ENCODE measurements at places on chromosomes 11 and 22.

GRCh38 chr11:92636543-92637188 is 332.8 kb upstream of the MTNR1B start:
- no peak for DNase-seq

DNA sequence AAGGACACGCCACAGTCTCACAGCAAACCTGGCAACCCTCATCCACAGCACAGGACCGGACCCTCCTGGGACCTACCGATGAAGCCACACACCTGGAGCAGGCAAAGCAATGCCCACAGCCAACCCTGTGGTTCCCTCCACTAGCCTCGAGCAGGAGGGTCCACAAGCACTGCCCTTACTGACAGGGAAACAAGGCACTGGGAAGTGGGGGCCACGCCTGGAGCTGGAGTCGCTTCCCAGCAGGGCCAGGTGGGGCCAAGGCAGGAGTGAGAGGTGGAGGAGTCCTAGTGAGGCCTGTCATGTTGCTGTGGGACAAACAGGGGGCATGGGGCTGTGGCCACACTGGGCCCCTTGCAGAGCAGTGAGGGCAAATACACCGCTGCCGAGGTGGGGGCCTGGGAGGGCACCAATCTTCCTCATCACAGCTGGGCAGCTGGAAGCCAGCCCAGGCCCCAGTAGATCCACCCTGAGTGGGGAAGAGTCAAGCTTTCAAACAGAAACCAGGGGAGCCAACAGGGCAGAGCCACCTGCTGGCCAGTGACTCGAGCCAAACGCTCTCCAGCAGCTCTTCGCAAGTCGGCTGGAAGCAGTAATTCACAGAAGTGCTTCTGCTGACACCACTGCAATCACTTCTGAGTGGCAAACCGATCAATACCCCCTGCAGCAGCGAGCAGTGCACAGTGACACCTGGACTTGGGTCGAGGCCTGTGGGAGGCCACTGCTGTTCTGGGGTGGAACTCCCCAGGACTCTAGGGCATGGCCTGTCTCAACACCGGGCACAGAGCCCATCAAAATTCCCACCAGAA is 13.7 kb downstream of the SULT4A1 start:
- DNase-seq = no peak

DNA sequence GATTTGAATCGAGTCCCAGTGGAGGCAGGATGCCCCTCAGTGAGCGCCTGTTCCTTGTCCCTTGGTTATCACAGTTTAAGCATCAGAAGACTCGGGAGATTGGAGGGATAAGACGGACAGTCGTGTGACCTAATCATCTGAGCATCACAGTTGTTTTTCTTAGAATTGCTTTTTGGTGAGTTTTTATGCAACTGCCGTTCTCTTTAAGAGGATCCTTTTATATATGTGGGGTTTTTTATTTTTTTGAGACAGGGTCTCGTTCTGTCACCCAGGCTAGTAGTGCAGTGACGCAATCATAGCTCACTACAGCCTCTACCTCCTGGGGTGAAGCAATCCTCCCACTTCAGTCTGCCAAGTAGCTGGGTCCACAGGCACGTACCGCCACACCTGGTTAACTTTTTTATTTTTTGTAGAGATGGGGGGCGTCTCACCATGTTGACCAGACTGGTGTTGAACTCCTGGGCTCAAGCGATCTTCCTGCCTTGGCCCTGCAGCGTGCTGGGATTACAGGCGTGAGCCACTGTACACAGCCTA is 16.5 kb downstream of the NUP50 start:
- DNase-seq = no peak

DNA sequence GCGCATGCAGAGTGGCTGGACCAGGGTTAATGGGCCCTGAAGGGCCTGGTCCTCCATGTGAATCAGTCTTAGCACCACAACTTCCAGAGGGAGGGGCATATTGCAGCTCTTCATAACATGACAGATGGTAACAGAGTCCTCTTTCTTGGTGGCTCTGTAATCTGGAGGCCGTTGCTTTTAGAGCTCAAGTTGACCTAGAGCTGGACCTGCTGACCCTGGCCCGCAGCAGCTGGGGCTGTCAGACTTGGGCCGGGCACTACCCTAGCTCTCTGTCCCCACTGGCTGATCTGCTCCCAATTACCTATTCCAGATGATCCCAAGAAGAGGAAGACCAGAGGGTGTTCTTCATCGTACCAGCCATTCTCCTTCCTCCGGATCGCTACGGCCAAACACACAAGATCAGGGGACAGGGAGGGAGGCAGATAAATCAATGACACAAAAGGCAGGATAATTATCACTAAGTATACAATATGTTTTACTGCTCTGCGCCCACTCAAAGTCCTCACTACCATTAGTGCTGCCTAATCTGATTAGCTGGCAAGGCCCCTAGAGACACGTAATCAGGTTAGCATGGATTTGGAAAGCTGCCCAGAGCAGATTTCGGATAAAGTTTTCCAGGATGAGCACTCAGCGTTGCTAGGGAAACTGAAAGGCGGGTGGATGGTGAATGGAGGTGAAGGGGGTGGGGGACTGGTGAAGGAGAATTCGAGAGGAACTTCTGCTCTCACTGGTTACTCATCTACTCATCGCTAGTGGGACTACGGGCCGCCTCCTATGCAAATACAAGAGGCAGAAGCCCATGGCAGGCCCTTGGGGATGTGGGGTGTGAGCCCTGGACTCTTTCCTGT is 64.5 kb upstream of the PHOX2A start:
- DNase-seq = no peak

DNA sequence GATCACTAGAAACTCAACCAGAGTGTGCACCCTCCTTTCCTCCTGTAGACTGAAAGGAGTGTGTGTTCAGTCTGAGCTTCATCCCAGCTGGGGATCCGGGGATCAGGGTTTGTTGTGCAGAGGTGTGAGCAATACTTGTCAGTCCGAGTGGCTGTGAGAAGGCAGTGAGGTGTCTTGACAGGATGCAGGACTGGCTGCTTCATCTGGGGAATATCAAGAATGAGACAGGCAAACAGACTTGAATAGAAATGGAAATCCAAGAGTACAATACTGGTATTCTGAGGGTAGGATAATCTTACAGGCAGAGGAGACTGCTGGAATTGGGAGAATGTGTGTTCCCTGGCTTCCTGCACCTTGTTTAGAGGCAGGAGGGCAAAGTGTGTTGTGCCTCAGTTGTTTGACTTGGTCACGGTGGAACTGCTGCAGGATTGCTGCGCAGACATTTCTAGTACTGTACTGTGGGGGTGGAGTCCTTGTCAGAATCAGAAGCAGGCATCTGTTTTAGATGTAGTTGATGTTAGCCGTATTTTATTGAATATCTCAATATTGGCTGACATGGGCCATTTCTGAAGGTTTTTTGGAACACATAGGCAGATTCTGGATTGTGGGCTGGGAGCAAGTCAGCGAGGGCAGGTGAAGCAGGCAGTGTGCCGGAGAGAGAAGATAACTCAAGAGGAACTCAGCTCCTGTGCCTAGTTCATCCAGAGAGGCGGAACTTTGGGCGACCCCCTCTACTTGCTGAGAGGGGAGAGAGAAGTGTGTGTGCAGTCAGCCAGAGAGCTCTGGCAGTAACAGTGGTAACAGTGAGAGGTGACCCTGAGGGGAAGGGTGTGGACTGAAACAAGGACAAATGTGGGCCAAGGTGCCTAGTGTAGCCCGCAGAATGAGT is 27.1 kb upstream of the GRK2 start:
- no peak for DNase-seq

- DNase-seq = no peak
Observed at GRCh38 chr11:106727256-106727655, 291.0 kb downstream of the GUCY1A2 start.

GRCh38 chr22:32634421-32634981 is 159.9 kb downstream of the FBXO7 start:
- DNase-seq = no peak

GRCh38 chr22:38923463-38924346 is 33.7 kb upstream of the APOBEC3A start:
- DNase-seq = no peak

- peak; percentile 69 for DNase-seq
Observed at GRCh38 chr11:795634-796564, 2.2 kb downstream of the SLC25A22 start.

DNA sequence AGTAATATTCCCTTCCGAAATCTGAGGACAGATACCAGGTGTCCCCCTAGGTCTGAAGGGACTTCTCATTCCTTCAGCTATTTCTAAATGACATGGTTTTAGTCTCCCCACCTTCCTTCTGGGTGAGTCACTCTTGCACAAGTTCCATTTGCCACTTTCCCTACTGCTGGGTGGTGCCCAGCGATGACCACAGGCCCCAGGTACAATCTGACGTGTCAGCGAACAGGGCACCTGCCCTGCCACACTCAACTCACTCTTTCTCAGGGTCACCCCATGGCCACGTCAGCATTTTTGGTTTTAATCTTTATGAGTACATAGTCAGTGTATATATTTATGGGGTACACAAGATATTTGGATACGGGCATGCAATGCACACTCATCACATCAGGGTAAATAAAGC is 17.2 kb downstream of the POU2AF1 start:
- DNase-seq = no peak

DNA sequence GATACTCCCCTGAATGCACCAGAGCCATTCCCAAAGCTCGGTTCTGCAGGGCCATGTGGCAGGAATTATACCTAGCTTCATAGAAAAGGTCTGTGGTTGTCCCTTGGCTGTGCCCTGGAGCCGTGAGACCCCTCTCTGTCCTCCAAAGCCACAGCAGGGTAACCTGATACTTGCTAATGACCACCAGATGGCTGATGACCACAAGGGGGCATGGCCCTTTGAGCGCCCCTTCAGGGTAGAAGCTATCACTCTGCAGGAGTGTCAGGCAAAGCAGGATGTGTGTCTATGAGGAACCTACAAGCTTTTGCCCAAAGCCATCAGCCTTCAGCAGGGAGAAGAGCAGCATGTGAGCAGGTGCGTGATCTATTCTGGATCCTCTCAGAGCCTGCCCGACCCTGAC is 95.3 kb downstream of the NTM start:
- DNase-seq = no peak

DNA sequence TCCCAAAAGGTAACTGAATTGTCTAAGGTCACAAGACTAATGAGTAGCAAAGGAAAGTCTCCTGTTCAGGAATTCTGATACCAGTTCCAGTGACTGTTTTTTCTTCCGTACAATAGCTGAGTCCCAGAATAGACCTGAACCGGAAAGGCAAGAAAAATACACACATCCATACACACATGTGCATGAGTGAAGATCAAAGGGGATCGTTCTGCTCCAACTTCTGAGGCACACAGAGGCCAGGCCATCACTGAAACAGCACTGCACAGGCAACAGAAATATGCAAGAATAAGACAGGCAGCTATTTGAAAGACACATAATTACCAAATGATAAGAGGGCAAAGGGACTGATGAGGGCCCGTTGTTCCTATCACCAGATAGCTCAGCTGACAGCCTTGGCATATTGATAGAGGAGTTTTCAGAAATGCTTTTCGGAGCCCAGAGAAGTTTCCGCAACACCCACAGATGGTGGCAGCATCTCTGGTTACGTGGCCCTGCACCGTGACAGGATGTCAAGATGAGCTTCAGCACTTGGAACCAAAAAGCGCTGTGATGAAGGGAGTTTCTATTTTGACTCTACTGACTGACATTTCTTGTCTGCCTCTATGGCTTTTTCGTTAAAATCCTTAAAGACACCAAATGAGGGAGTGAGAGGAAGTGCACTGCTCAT is 280.6 kb downstream of the LARGE1 start:
- DNase-seq = no peak

- DNase-seq = no peak
Observed at GRCh38 chr11:111319296-111319695, 20.9 kb downstream of the POU2AF3 start.

DNA sequence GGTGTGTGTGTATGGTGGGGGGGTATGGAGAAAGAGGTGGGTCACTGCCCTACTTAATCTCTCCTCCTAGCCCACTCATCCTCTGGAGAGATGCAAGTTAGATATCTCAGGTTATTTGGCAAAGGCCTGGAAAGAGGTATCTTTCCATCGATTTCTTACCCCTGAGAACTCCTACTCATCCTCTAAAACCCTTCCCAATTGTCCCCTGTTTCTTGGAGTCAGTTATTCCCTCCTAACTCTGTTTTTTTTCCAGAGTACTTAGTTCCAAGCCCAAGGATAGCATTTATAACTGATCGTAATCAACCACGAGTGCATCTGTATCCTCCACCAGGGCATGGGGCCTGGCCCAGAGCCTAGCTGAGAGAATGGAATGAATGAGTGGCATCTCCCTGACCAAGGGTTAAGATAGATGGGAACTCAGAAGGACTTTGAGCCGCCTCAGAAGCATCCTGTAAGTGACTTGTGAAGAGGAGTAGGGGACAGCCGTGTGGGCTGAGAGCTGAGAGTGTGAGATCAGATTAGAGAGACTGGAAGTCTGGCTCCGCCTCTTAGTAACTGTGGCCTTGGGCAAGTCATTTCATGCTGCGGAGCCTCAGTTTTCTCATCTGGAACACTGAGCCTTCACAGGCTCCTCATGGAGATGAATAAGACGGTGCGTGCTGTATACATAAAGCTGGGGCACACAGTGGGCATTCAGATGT is 16.2 kb downstream of the CD6 start:
- DNase-seq = no peak

- no peak for DNase-seq
Observed at GRCh38 chr11:55658608-55659007, 3.4 kb upstream of the OR4C6 start.

- DNase-seq = no peak
Observed at GRCh38 chr11:69440876-69441275, 40.6 kb upstream of the LINC01488 start.

- no peak for DNase-seq
Observed at GRCh38 chr22:45429424-45429823, 15.9 kb downstream of the RIBC2 start.

DNA sequence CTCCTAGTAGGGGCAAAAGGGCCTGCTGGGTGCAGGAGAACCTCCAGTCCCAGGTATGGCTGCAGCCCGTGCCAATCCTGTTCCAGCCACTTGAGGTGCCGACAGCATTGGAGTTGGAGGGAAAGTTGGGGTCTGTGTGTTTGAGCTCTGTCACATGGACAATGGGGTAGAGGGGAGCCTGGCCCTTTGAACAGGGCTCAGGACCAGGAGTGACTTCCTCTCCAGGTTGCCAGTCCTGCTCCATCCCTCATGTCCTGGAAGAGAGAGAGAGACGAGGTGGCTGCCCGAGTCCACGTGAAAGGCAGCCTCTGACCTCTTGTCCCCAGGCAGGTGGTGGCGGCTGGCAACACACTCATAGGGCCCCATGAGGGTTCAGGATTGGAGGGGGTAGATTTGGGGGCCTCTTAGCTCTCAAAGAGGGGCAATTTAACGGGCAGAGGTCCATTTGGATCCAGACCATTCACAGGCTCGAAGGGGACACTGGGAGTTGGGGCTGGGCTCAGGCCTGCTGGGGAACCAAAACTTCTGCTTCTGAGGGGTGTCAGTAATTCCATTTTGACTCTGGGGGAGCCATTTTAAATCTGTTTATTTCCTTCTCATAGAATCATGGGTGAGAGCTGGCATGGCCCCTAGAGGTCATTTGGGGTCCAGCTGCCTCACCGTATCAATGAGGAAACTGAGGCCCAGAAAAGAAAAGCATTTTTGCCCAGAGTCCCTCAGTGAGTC is 4.1 kb downstream of the ADORA2A start:
- no peak for DNase-seq

DNA sequence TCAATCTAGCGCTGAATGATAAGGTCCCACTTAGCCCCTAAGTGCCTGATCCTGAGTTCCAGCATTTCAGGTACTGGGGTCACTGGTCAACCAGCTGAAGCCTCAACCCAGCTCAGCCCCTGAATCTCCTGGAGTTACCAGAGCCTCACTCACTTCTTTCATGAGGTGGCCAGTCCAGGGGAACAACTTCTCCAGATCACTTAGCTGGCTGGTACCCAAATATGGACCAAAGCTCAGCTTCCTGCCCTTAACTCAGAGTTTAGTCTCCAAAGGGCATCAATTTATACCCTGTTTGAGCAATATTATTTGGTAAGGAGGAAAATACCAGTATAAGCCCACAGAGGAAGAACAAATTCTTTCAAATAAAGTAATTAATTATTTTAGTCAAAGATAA is 105.6 kb downstream of the SLC1A2 start:
- no peak for DNase-seq
